Right ventricle myocardium inferior (tissue), 1 donor: ENCODE measurements at places on chromosomes 1 and 21. TPM values are rescaled to one million over a fixed set of nuclear protein-coding genes. Genes with fewer than 3 reads are reported as not detected.

- no peak for DNase-seq
Observed at GRCh38 chr1:34019741-34020552, 145.1 kb downstream of the CSMD2 start.

- DNase-seq: no peak
Observed at GRCh38 chr1:226723657-226724532, 15.2 kb downstream of the ITPKB start.

- no peak for DNase-seq
Observed at GRCh38 chr1:57947471-57947870, 523.6 kb upstream of the DAB1 start.

- DNase-seq: no peak
Observed at GRCh38 chr1:229856009-229856650, 210.9 kb upstream of the GALNT2 start.

- DNase-seq: no peak
Observed at GRCh38 chr1:118698911-118699310, 289.2 kb downstream of the TBX15 start.

DNA sequence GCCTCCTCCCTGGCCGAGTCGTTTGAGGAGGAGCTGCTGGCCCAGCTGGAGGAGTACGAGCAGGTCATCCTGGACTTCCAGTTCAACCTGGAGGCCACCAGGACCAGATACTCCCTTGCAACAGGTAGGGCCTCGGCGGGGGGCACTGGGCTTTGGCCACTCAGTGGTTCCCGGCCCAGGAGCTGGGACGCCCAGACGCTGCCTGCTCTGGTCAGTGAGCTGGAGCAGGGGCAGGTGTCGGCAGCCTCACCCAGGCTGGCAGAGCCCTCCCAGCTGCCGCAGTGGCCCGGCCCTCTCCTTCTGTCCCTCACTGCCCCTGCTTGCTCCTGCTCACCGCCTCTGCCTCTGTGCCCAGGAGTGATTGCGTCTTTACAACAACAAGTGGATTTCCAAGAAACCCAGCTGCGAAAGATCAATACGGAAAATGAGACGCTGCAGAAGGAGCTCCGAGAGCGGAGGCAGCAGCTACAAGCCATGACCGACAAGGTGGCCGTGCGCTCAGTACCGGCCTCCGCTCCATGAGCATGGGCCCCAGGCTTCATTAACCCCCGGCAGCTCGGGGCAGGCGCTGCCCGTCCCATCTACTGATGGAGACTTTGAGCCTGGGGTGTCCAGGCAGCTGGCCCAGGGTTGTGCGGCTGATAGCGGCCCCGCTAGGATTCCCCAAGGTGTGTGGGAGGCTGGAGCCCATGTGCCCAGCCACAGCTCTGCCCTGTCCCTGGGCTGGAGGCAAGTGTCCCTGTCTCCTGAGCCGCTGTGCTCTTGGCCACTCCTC is 9.0 kb upstream of the SMIM1 start:
- peak; percentile 55 for DNase-seq

Gene CELF3
- total RNA-seq: not detected

Gene ZDHHC18
- 17.7 TPM for total RNA-seq

GRCh38 chr1:23384312-23385058 is 14.8 kb upstream of the ZNF436 start:
- DNase-seq: no peak

DNA sequence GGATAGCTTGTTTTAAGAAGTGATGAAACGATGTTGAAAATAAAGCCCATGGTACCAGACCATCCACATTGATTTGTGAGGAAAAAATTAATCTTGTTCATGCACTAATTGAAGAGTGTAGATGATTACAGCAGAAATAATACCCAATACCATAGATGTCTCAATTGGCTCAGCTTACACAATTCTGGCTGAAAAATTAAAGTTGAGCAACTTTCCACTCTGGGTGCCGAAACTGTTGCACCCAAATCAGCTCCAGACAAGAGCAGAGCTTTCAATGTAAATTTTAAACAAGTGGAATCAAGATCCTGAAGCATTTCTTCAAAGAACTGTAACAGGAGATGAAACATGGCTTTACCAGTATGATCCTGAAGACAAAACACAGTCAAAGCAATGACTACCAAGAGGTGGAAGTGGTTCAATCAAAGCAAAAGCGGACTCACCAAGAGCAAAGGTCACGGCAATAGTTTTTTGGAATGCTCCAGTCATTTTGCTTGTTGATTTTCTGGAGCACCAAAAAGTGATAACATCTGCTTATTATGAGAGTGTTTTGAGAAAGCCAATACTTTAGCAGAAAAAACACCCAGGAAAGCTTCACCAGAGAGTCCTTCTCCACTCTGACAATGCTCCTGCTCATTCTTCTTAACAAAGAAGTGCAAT is 16.1 kb upstream of the KCNA3 start:
- DNase-seq: no peak

- DNase-seq: no peak
Observed at GRCh38 chr21:25307489-25307888, 299.8 kb downstream of the MRPL39 start.

GRCh38 chr1:201790261-201790660 is 38.7 kb upstream of the IPO9 start:
- no peak for DNase-seq

- DNase-seq: no peak
Observed at GRCh38 chr1:44168520-44169098, 27.2 kb upstream of the KLF18 start.

- no peak for DNase-seq
Observed at GRCh38 chr1:51289676-51290488, 40.5 kb downstream of the TTC39A start.

Gene TTC13
- total RNA-seq: 6.7 TPM

Gene TCP10L
- total RNA-seq: 2.6 TPM

DNA sequence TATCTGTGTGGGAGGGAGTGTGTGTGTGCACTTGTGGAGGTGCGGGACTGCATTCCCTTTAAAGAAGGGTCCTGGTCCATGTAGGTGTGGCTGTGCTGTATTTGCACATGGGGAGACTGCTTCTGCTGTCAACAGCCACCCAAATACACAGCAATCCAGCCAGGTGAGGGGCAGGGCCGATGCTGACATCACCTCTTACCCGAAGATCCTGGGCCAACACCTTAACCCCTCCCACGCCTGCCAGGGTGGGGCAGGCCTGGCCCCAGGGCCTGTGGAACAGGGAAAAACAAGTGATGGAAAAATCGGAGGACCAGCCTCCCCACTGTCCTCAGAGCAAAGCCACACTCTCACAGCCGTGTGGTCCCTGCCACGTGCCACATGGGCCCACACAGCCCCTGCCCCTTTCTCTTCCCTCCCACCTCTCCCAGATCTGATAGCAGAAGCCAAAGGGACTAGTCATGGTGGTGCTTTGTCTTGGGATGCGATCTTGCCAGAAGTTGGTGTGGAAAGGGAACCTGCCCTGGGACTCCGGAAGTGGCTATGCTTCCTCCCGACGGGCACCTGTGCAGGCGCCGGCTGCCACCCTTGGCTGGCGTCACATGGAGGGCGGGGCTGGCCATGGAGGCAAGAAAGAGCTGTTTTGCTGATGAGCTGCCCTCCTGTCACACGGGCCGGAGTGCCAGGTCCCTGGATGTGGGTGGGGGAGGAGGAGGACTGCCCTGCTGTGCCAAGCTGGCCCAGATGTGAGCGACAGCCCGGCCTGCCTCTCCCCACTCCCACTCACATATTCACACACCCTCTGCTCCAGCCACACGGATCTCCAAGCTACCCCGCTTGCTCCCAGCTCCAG is 7.8 kb upstream of the CASZ1 start:
- no peak for DNase-seq

GRCh38 chr1:68815632-68816031 is 318.8 kb upstream of the DEPDC1 start:
- no peak for DNase-seq

- no peak for DNase-seq
Observed at GRCh38 chr1:232045139-232045994, 418.8 kb downstream of the DISC1 start.

DNA sequence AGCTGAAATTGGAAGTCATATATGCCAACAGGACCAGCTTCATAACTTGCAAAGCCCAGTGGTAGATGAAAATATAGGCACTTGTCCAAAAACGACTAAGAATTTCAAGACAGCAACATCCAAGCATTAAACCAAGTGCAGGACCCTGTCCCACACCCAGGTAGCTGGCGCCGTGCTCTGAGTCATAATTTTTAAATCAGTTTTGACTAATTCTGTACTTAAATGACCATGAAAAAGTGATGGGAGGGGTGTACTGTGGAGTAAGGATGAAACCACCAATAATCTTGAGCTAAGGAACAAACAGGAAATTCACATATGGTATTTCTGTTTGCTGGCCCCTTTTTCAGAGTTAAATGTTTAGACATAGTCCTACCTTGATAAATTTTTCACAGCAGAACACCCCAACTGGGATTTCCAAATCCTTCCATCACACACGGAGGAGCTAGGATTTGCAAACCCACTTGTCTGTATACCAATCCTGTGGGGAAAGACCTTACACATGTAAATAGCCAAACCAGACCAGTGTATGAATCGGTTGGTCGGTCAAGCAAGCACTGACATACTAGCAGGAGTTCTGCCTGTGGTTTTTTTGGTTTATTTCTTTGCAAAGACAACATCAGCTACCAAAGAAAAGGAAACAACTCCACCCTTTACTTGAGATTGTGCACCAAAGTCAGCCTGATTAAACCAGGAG is 235.7 kb upstream of the RAB4A start:
- DNase-seq: no peak

GRCh38 chr1:23421753-23422240 is 2.8 kb downstream of the TCEA3 start:
- DNase-seq: no peak

Gene CLDN8
- total RNA-seq: not detected

- DNase-seq: peak; percentile 60
Observed at GRCh38 chr1:4411862-4412261, 242.5 kb upstream of the AJAP1 start.

Gene SPRR3
- total RNA-seq: not detected

GRCh38 chr1:231319080-231319479 is 18.6 kb downstream of the EXOC8 start:
- no peak for DNase-seq

GRCh38 chr1:67632356-67632755 is 52.6 kb upstream of the GADD45A start:
- DNase-seq: no peak

- DNase-seq: no peak
Observed at GRCh38 chr1:114024049-114024448, 44.8 kb downstream of the OLFML3 start.

- DNase-seq: no peak
Observed at GRCh38 chr1:15192916-15193550, 39.5 kb downstream of the TMEM51 start.

DNA sequence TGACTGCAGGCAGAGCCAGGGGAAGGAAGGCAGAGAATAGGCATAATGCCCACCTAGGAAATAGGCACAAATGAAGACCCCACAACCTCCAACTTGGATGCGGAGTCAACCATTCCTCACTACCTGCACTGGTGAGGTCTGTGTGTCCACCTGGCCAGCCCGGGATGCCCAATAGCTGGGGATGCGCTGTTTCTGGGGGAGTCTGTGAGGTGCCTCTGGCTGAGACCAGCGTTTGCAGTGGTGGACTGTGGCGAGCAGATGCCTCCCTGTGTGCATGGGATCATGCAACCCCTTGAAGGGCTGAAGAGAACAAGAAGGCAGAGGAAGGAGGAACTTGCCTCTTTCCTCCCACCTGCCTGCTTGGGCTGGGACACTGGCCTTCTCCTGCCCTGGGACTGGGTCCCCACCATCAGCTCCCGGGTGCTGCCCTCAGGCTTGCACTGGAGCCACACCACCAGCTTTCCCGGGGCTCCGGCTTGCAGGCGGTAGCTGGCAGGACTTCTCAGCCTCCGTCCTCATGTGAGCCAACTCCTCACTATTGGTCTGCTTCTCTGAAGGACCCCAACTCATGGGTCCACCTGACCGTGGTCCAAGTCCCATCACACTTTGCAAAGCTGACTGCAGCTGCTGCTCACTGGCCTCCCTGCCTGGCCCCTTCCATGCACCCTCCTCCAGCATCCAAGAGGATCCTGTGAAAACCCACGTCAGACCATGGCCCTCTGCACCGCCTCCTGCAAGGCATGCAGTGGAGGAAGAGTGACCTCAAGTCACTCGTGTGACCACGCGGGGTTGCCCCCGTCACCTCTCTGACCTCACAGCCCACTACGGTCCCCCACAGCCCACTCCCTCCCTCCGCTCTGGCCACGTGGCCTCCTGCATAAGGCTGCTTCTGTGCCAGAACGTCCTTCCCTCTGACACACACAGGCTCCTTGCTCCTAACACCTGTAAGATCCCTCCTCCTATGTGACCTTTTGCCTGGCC is 2.7 kb upstream of the PDE9A start:
- DNase-seq: peak; percentile 60

DNA sequence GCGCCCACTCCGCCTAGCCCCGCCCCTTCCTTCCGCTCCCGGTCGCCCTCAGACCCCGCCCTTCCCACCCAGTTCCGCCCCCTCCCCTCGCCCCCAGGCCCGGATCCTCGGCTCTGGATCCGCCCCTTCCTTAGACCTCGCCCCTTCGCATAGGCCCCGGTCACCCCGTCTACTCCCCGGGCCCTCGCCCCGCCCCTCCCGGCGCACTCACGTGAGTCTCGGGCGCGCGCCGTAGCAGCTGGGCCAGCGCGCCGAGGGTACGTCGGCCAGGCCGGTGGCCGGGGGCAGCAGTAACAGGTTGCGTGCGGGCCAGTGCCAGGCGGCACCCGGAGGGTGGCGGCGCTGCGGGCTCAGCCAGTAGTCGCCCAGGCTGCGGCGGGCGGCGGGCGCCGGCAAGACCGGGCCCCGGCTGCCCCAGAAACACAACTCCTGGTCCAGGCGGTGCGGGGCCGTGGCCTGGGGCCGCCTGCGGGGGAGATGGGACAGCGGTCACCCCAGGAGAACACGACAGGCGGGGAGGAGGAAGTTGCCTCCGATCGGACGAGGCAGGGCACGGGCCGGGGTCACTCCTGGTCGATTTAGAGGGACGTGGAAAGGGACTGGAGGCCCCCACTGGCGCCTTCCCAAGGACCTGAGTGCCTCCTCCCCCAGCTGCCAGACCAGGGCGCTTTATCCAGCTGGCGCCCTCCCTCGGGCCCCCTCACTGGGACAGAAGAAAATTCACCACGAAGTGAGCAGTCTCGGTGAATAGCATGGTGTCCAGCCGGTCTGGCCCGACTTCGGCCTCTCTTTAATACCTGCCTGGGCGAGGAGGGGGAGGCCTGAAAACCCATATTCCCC is 10.7 kb downstream of the FAM229A start:
- peak; percentile 97 for DNase-seq

Gene GSTM1
- not detected for total RNA-seq

- DNase-seq: no peak
Observed at GRCh38 chr1:95386371-95386770, 152.4 kb downstream of the RWDD3 start.

Gene PPIAL4G
- total RNA-seq: not detected
